ENCODE measurements at places on chromosomes 7 and 10.
A peak's percentile ranks its signal among the peaks of the same experiment; 100 is the strongest.

DNA sequence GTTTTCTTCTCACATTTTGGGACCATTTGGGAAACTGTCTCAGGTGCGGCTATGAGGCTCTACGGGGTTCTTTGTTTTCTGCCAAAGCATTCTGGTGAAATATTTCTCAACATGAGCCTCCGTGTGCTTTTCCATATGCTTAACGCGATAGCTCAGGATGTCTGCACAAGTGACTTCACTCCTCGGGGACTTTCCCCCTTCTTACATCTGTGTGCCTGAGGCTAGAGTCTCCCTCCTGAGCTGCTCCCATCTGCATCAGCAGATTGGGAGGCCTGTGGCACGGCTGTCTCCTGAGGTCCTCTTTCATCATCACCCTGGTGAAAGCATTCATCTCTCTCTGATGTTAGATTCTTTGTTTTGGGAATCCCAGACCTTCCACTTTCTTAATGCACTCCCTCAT lies 1190.9 kb downstream of the TYW1 start:
- no peak for DNase-seq

GRCh38 chr10:100744136-100744986 lies 1.0 kb upstream of the PAX2 start:
- DNase-seq = no peak

DNA sequence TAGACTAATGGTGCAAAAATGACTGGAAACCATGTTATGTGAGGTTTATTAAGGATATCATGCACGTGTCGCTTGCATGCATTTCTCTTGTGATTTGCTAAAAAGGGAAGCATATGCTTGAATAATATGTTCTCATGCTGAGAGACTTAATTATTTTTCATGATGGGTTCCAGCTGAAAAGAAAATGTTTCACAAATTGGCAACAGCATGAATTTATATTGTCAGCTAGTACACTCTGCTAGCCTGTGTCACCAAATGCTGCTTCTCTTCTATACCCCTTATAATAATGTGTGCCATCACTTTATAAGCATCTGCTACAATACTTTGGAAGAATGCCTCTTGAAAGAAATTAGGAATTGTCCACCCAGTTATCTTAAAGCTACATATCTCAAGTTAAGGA lies 63.0 kb downstream of the GNAI1 start:
- DNase-seq = no peak

DNA sequence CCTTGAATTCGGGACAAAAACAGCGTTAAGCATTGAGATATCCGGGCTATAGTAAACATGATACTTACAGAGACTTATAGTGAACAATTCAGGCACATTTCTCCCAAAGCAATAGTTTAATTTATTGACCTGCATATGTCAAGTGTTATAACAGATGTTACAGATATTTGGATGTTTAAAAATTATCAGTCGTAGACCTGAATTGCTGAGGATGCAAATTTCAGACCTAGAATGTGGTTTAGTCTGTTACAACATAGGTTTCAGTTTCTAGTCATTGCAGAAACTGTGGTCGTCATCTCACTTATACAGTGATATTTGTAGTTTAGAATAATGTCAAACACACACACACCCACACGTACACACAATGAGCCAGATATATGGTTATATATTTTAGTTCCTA lies 85.2 kb downstream of the VTI1A start:
- no peak for DNase-seq

DNA sequence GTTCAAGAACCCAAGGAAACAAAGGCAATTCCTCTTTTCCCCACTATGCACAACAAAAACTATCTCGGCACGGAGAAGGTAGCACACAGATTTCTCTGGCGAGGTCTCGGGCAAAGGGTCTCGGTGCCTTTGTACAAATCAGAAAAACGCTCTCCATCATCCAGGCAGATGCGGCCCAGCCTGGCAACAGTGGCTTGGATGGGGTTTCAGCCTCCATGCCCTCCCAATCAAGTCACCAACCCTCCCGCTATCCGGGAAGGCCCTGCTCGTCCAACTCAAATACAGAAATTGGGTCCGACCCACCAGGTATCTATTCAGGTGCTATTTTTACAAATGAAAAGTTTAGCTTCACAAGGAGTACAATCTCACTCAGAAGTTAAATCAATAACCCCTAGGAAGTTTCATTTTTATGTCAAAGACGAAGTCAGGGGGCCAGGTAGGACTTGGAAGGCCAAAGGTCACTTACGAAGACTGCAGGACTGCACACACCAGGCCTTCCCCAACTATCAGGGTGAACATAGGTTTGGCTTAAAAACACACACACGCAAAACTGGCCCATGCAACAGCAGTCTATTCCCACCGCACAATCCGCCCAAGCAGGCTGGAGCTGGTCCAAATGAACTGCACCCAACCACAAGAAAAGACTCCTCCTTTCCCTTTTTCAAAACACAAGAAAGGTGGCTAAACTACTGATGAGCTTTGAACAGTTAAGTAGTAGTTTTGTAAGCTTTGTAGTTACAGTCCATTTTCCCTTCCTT lies 43.0 kb downstream of the GNA12 start:
- DNase-seq = peak; percentile 24

- DNase-seq = no peak
Observed at GRCh38 chr7:52095861-52096260, 779.3 kb upstream of the COBL start.

GRCh38 chr10:79320820-79321493 lies 26.3 kb upstream of the PPIF start:
- no peak for DNase-seq

DNA sequence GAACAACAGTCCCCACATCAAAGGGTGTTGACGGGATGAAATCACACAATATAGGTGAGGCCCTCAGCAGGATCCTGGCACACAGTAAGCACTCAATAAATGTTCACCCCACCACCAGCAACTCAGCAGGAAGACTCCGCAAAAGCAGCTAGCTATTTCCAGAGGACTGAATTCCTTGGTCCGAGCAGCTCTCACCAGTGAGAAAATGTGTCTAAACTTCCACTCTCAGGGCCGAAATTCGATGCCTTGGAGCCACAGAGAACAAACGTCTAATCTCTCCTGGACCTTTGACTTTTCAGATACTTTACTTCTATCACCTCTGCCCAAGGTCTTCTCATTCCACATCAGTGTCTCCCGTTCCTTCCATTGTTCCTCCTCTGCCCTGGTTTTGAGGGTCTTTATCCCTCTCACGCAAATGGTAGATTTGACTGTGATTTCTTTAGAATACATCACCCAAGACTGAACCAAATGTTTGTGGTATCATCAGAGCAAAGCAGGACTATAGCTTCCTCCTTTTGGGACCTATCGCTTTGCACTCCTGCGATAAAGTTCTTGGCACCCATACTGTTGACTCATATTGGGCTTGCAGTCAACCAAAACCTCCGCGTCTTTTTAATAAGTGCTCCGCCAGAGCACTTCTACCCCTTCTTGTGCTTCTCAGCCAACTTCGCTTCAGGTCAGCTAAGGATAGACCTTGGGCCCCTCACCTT lies 903 bp upstream of the NT5C2 start:
- DNase-seq = no peak

DNA sequence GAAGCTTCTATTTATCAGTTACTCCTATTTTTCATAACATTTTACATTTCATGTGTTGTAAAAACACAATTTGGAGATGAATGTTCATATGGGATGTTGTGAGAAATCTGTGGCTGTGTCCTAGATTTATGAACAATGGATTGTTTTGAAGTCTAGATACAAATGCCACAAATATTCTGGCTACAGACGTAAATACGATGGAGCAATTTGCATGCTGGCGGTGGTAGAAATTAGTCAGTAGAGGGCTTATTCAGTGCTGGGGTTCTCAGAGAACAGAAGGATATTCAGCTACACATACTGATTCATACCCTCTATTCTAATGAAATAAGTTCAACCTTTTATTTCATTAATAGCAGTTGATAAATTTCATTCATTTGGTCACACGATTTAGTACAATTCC lies 48.8 kb downstream of the PLPP4 start:
- DNase-seq = no peak

DNA sequence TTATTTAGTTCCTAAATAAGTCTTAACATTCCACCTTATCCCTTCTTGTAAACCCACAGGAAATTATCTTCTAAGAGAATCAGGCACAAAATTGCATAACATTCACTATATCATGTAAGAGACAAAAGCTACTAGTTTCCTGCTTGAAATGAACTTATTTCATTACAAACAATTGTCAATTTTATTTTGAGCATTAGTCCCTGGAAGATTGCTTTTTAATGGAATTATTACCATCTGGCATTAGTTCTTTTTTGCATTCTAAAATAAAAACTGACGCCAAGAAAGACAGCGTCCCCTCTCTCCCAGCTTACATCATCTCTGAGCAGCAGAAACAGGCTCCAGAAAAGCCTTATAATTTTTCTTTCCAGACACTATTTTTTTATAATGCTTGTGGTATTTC lies 121.8 kb downstream of the NOC3L start:
- DNase-seq = no peak

DNA sequence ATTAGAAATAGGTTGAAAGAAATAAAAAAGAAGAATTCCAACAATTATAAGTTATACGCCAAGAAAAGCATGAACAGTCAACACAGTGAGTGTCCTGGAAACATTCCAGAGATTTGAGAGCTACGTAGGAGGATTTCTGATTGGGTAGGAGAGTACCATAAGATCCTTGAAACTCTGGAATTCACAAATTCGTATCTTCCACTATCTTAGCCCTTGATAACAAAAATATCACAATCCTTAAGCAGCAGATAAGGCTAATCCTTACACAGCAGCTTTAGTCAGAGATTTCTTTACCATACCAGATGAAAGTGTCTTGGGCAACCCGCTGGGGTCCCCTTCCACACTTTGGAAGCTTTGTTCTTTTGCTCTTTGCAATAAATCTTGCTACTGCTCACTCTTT lies 8.2 kb downstream of the TPK1 start:
- DNase-seq = no peak

DNA sequence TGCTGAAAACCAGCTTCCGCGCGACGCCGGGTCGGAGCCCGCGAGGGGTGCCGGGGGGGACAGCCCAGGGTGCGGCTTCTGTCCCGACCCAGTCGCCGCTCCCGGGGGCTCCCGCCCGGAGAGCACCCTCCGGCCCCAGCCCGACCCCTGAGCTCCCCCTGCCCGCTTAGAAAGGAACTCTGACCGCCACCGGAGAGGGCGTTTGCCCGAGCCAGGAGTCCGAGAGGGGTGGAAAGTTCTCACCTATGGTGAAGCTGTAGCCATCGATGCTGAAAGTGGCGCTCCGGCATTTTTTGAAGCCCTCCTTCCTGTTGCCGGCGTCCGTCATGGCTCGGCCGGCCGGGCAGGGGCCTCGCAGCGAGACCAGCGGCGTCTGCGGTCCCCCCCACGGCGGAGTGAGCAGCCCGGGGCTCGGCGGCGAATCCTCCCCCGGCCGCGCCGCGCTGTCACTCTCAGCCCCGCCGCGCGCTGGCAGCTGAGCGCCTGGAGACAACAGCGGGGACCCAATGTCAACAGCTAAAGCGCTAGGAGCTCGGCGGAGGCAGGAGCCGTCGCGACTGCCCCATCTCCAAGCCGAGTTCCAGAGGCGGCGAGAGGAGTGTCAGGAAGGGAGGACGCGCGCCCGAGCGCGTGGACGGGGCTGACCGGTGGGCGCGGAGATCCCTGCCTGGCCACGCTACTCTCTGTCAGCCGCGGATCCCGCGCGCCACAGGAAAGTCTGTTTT lies 191.6 kb downstream of the LSM5 start:
- no peak for DNase-seq

- no peak for DNase-seq
Observed at GRCh38 chr7:33790746-33791145, 114.6 kb upstream of the BMPER start.

DNA sequence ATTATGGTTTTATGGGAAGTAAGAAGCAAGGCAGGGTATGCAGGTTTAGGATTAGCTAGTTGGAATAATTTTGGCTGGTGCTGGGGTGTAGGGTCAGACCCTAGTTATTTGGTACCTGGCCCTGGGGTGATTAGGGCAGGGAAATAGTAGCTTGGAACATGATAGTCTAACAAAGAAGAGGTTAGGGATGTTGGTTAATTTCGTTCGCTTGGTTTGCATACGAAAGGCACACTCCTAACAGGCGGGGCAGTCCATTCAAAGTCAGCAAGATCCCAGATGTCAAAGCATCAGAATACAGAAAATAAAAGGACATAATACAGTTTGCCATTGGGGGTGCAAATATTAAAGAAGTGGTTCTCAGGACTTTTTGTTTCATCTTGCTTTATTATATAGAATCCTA lies 55.7 kb upstream of the ITPRID1 start:
- no peak for DNase-seq

DNA sequence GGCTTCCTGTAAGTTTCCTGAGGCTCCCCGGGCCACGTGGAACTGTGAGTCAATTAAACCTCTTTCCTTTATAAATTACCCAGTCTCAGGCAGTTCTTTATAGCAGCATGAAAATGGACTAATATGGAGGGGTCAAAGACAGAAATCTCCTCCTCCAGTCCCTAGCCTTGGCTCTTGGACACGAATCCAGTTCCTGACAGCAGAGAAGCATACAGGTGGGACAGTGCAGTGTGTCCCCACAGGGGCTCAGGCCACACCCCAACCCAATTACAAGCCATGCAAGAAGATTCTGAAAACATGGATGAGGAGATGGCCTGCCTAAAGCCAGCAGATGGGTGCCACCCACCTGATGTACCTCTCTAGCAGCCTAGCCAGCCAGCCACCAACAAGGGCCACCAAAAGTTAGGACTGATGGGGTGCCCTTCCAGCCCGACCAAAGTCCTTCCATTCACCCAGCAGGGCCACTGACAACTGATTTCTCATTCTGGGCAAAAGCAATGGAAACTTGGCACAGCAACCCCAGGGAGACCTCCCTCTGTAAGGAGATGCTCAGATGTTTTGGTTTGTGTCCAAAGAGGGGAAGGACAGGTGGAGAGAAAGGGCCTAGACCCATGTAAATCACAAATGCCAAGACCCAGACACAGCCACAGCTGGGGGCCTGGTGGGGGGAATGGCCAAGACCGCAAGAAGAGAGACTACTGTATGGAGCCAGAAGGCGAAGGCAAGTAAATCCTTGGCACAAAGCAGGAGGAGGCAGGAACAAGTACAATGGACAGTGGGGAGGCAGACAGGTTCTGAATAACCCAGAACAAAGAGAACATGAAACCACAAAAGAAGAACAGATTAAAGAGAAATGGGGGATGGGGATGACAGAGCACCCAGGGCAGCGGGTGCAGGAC lies 13.6 kb downstream of the GPRIN2 start:
- no peak for DNase-seq

DNA sequence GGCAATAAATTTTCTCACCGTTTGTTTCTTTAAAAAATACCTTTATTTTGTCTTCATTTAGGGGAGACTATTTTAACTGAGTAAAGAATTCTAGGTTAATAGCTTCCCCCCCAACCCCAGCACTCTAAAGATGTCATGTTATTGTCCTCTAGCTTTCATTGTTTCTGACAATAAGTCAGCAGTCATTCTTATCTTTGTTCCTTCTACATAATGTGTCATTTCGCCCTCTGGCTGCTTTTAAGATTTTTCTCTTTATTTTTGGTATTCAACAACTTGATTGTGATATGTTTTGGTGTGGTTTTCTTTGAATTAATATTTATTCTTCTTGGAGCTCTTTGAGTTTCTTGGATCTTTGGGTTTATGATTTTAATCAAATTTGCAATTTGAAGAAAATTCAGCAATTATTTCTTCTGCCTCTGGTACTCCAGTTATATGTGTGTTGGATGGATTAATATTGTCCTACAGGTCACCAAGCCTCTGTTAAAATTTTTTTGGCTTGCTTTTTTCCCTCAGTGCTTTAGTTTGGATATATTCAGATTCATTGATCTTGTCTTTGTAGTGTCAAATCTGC lies 64.6 kb upstream of the ELN start:
- DNase-seq = no peak

GRCh38 chr10:85147346-85148250 lies 819.2 kb downstream of the CCSER2 start:
- no peak for DNase-seq

- no peak for DNase-seq
Observed at GRCh38 chr7:98223351-98223897, 12.2 kb downstream of the BHLHA15 start.

GRCh38 chr10:71042216-71042615 lies 153.9 kb upstream of the PCBD1 start:
- DNase-seq = no peak
